Renal cortical epithelial cell (primary cell): ENCODE measurements at places on chromosomes 7 and 10.

DNA sequence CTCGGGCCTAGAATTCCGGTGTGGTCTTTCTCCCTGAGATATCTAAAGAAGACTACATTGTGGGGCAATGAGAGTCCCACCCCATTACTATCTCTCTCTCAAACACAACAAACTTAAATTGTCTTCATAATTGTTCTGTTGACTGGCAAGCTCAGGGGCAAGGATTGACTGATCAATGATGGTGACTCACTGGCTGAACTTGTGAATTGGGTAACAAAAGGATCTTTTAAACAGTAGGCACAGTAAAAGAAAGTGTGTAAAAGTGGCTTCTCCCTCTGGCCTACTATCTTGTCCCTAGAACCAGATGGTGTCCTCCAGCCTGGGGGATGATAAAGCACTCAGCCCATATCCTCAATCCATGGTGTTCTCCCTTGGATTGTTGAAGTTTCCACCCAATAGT lies 63.1 kb upstream of the RAPGEF5 start:
- no peak for DNase-seq

DNA sequence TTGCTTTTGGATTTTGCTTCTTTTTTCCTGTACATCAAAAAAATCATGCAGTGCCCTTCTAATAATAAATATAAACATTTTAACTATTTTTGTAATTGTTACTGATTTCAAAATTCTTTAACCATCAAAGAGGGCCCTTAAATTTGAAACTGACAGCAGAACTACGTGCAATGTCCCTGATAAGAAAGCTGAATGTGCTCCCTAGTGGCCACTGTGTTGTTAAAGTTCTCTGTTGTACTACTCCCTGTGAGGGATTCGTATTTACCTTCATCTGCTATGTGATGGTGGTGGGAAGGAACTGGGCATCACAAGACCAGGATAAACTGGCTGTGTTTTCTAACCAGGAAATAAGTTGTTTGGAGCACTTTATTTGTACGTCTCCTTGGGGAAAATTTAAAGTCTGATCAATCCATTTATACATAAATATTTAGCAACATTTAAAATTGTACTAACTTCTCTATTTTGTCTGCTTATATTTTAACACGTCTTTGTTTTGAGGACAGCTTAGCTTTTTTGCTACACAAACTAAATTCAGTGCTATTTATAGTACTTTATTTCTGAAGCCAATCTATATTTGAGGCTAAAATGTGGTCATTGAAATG lies 322.4 kb downstream of the HGF start:
- DNase-seq, result peak; percentile 73

DNA sequence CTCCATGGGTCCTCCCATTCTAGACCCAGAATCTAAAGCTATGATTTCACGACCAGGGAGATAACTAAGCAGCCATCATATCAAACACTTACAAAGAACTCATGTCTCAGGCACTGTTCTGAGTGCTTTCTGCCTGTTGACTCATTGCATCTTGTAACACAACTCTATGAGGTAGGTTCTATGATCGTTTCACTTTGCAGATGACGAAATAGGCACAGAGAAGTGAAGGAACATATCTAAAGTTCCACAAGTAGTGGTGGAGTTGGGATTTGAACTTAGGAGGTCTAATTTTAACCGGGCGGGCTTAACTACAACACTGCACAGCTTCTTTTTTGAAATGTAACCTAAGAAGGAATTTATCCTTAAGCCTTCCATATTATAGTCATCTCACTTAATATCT lies 2.9 kb downstream of the RBP4 start:
- DNase-seq, result peak; percentile 6

DNA sequence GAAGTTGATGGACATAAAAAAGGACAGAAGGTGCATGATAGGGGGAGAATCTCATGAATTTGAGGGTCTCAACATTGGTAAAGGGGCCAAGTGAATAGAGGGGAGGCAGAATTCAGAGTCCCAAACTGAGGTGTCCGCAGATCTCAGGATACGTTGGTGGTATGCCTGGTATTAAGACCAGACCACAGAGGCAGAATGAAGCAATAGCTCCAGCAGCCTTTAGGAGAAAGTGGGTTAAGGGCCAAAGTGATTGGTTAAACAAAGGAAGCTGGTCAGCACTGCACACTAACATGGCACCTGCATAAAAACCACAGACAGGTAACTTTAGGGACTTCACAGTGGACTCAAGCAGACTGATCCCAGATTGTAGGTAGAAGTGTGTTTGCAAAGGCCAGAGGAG lies 37.5 kb downstream of the MEST start:
- no peak for DNase-seq

- no peak for DNase-seq
These were observed 140.3 kb downstream of the ADCY1 start for GRCh38 chr7:45714521-45714820.

DNA sequence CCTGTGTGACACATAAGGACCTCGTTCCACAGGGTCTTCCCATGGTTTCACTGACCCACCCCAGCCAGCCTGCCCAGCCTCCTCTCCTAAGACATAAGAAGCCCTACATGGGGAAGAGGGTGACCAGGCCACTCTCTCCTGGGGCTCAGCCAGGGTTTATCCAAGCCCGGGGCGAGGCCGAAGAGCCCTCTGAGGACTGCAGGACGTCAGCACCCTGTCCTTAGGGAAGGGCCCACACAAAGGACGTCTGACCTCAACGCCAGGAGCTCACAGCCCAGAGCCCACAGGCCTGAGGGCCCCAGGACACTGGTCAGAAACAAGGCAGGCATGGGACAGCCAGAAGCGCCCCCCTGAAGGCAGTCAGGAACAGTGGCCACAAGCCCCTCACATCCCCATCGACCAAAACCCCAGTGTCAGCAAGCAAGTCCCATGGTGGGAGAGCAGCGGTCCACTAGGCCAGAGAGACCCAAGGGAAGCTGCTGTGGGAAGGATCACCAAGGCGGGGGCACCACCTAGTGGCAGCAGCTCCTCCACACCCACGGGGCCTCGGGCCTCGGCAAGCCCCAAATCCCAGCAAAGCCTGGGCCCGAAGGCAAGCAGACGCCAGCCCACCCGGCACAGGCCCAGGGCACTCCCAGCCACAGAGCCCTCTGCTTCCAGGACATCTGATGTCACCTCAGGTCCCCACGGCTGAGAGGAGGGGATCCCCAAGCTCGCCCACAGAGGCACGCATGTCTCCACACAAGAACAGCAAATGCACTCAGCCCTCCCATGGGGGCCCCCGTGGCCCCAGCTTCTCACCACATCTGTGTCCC lies 23.4 kb downstream of the MAD1L1 start:
- DNase-seq, result peak; percentile 30

DNA sequence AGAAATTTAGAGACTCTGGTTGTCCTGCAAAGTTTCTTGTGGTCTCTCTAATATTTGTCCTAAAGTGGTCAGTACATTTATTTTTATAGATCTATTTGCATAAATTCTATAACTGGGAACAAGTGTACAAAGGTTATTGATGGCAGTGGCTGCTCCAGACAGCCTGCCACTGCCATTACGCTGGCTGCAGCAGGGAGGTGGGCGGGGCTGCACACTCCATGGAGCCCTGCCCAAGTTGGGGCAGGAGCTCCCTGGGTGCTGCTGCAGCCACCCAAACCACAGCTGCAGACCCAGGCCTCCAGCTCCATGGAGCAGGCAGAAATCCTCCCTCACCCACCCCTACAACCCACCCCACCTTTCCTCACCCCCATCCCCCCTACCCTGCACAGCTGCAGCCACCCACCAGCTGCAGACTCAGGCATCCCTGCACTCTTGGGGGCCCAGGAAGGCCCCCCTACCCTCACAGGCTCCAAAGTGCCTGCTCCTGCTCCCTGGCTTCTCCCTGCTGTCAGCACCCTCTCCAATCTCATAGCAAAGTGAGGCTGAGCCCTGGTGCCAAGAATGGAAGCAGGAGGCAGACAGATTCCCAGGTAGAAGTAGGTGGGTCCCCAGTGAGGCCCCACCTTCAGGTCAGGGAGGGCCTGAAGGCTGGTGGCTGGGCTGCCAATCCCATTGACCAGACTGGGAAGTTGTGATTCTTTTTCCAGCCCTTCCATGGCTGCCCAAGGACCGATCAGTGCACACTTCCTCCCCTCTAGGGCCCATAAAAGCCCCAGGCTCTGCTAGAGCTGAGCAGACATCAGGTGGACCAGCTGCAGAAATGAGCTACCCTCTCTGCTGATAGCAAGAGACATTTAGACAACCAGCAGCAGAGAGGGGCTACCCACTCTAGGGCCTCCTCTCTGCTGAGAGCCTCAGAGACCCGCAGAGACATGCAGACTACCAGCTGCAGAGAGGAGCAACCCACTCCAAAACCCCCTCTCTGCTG lies 4.8 kb upstream of the CYP3A43 start:
- no peak for DNase-seq

DNA sequence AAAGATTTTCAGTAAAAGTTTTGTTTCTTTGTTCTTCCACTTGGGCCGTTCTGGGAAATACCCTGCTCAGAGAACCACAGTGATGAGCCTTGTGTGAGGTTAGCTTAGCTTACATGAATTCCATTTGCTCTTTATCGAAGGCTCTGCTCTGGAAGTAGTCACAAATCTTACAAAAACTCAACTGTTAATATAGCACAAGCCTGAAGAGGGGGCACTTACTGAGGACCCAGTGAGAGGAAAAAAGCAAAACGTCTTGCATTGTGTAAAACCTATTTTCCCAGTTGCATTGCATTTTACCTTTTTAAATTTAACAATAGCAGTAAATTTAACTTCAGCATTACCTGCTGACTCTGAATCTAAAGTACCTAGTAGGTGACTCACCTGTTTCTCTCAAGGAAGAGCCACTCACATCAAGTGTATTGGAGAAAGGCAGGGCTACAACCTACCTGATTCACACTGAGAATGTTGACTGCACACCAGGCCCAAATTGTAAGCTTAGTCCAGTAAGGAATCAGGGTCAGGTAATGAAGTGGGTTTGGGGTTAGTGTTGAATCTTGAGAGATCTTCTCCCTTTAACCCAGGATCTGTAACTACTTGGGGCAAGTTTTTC lies 42.3 kb downstream of the PPP1R17 start:
- DNase-seq, result peak; percentile 1

GRCh38 chr10:21021843-21022594 lies 124.9 kb upstream of the NEBL start:
- no peak for DNase-seq

- peak; percentile 74 for DNase-seq
These were observed 27.3 kb downstream of the AGAP3 start for GRCh38 chr7:151113344-151114150.

GRCh38 chr7:75995052-75995471 lies 667 bp upstream of the TMEM120A start:
- no peak for DNase-seq

- DNase-seq, result peak; percentile 99
These were observed 244.2 kb downstream of the IPMK start for GRCh38 chr10:58023341-58024073.

- no peak for DNase-seq
These were observed 155.5 kb downstream of the BUB3 start for GRCh38 chr10:123309731-123310130.

GRCh38 chr10:117550076-117550475 lies 7.5 kb downstream of the EMX2 start:
- peak; percentile 60 for DNase-seq

DNA sequence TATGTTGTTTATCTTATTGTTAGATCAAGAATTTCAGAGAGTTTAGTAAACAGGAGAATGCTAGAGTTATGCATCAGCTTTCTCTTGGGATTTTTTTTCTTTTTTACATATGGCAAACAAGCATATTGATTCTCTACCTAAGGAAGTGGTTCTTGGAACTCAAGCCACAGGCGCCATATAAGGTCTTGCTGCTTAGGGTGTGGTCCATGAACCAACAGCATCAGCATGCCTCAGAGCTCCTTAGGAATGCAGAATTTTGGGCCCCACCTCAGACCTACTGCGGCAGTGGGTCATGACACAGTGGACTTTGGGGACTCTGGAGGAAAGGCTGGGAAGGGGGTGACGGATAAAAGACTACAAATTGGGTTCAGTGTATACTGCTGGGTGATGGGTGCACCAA lies 230.8 kb downstream of the SKAP2 start:
- DNase-seq, result no peak

DNA sequence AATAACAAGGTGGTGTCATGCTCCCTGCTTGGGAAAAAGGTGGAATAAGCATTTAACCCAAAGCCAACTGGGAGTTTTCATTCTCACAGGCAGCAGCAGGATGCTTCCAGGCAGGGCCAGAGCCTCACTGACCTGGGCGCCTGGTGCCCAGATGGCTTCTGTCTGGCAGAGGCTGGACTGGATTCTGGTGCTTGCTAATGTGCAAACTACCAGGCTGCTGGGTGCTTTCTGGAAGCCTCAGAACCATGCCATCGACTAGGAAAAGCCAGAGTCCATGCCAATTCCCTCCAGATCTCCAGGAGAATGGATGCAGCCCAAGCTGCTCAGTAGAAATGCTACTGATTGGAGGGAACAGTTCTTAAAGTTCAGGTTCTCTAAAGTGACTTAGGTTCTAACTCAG lies 36.2 kb downstream of the VIPR2 start:
- no peak for DNase-seq

- no peak for DNase-seq
These were observed 43.5 kb downstream of the YKT6 start for GRCh38 chr7:44244282-44244681.

- DNase-seq, result no peak
These were observed 87.8 kb downstream of the CCSER2 start for GRCh38 chr10:84416245-84416555.

DNA sequence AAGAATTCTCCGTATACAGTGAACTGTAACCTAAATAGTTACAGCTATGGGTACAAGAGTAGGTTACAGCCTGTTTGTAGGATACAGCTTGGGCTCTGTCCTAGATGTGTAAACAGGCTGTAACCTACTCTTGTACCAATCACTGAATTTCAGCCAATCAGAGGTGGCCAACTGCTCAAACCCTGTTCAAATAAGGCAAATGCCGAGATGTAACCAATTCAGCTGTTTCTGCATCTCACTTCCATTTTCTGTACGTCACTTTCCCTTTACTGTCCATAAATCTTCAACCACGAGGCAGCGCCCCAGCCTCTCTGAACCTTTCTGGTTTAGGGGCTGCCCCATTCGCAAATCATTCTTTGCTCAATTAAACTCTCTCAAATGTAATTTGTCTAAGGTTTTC lies 8.3 kb upstream of the MMP21 start:
- no peak for DNase-seq

GRCh38 chr7:151813997-151814396 lies 62.9 kb downstream of the PRKAG2 start:
- DNase-seq, result no peak

DNA sequence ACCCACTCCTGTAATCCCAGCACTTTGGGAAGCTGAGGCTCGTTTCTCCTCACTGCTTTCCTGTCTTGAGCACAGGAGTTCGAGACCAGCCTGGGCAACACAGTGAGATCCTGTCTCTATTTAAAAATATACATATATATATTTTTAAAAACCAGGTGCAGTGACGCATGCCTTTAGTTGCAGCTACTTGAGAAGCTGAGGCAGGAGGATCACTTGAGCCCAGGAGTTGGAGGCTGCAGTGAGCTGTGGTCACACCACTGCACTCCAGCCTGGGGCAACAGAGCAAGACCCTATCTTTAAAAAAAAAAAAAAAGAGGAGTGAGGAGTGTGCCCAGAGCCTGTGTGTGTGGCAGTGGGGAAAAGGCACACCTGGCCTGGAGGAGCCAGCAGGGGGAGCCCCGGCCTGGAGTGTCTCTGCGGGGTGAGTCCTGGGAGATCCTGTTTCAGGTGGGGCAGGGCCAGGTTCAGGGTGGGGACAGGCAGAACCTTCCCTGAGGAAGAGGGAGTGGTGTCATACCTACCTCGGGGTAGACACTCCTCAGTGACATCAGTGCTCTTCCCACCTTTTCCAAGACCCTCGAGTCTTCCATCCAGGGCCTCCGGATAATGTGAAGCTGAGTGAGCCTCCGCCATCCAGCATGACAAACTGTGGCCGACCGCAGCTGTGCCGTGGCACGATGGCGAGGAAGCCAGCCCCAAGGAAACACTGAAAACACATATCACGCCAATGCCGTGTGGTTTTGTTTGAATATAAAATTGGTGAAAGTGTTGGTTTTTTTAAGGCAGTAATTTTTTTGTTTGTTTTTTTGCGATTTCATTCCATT lies 9.0 kb upstream of the ARPC1B start:
- no peak for DNase-seq
